ENCODE measurements at places on chromosomes 1 and 21. TPM values are rescaled to one million over a fixed set of nuclear protein-coding genes. Genes with fewer than 3 reads are reported as not detected.

Gene FALEC
- not detected for total RNA-seq

Gene ABL2
- 17.5 TPM for total RNA-seq

Gene HPCAL4
- total RNA-seq: 0.31 TPM

Gene CNKSR1
- 0.31 TPM for total RNA-seq

Gene AKNAD1
- total RNA-seq: 2.2 TPM

Gene CCDC185
- not detected for total RNA-seq

Gene ZNF593OS
- total RNA-seq: 0.25 TPM

Gene ARTN
- 0.46 TPM for total RNA-seq

Gene RPS6KC1
- 11.2 TPM for total RNA-seq

Gene LGALS8
- 48.0 TPM for total RNA-seq

Gene PPFIA4
- total RNA-seq: 0.43 TPM

Gene MSTO1
- 37.8 TPM for total RNA-seq

Gene CLIC6
- total RNA-seq: 0.09 TPM

Gene AQP10
- total RNA-seq: not detected

Gene CHI3L1
- total RNA-seq: not detected

Gene HIVEP3
- total RNA-seq: 3.0 TPM

Gene CHRNB2
- total RNA-seq: 0.47 TPM

Measured in A549 treated with Hydrocortisone at 1 μM for 4 hours (cell line).